NCI-H1436 (cell line): ENCODE measurements at places on chromosomes 4 and X.
A peak's percentile ranks its signal among the peaks of the same experiment; 100 is the strongest.

DNA sequence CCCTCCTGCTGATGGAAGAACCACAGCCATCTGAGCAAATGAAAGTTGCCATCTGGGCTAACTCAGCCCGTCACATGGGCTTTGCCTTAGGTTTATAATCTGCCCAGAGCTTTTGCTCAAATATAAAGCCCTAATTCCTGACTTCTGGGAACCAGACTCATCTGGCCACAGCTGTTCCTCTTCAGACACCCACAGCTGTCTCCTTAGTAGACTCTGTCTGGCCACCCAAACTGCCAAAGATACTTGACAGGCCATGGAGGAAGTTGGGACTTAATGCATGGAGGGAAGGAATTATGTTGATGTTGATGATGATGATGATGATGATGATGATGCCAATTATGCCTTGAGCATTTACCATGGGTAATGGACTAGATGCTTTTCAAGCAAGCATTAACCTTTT, 8.0 kb downstream of the LGI2 start:
- no peak for DNase-seq

- no peak for DNase-seq
Observed at GRCh38 chrX:105117621-105118020, 102.9 kb downstream of the TEX13A start.

- DNase-seq, result no peak
Observed at GRCh38 chrX:5802391-5802790, 426.3 kb downstream of the NLGN4X start.

- DNase-seq, result no peak
Observed at GRCh38 chr4:7540654-7541413, 106.1 kb upstream of the PSAPL1 start.

- DNase-seq, result no peak
Observed at GRCh38 chrX:105098201-105098600, 122.3 kb downstream of the TEX13A start.

- no peak for DNase-seq
Observed at GRCh38 chr4:46878641-46879040, 30.4 kb downstream of the COX7B2 start.

DNA sequence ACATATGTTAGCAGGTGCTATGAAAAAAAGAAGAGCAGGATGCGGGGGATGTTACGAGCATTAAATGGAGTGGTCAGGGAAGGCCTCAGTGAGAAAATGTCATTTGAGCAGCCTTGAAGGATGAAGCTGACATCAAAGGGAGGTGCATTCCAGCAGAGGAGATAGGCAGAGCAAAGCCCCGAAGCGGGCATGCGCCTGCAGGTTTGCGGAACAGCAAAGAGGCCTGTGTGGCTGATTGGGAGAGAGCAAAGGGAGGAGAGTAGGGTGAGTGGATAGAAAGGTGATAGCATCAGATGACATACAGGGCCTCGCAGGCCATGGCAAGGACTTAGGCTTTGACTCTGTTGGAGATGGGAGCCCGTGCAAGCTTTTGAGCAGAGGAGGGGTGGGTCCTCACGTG, 95.4 kb upstream of the GPR50 start:
- DNase-seq, result no peak

DNA sequence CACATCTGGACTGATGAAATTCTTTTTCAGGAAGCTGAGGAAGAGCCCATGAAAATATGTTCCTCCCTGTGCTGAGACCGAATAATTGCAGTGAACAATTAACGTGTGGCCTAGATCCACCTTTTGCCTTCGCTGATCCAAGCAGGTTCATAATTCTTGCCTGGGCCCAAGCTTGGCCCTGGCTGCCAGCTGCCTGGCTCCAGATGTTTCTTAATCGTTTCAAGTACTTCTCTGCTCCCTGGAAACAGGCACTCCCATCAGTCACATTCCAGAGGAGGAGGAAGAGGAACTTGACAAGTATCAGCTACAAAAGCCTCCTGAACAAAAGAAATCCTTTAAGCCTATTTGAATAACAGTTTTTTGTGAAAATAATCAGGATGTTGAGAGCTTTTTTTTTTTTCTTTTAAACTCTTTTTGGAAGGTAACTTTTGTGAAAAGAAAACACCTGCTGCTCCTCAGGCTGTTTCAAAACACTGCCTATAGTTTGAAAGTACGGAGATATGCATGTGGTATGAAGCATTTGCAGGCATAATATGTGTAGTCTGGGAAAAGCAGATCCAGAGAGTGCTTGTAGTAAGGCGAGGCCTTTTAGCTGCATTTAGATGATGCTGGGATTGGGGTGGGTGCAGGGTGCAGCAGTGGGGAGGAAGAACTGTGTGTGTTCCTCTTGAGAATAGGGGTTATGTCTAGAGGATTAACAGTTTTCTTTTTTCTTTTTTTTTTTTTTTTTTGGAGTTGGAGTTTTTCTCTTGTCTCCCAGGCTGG, 154.4 kb downstream of the PTTG2 start:
- no peak for DNase-seq

DNA sequence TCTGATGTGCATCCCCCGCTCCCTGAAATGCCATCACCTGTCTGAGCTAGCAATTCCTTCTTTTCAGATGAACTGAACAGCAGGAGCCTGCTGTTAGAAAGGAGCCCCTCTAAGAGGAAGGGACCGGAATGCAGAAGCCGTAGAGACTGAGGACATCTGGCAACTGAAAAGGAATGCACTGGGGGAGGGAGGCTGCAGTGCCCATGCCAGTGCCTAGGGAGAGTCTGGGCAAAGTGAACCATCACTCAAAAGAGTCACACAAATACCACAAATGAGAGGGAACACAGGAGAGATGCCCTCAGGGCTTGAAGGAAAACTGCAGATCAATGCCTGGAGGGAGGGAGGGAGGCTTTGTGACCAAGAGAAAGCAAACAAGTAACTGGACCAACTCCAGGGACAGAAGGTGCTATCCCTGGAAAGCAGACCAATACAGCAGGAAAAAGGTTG, 93.9 kb upstream of the CBR4 start:
- no peak for DNase-seq

- no peak for DNase-seq
Observed at GRCh38 chrX:41435708-41436107, 11.4 kb upstream of the NYX start.

GRCh38 chrX:7690842-7691241, 152.1 kb upstream of the VCX start:
- no peak for DNase-seq

- peak; percentile 93 for DNase-seq
Observed at GRCh38 chr4:138242076-138242833, at the start of gene SLC7A11. TSS of gene SLC7A11 (minus strand) at chr4:138242349. CDS start at chr4:138242069, 280 bp downstream.

DNA sequence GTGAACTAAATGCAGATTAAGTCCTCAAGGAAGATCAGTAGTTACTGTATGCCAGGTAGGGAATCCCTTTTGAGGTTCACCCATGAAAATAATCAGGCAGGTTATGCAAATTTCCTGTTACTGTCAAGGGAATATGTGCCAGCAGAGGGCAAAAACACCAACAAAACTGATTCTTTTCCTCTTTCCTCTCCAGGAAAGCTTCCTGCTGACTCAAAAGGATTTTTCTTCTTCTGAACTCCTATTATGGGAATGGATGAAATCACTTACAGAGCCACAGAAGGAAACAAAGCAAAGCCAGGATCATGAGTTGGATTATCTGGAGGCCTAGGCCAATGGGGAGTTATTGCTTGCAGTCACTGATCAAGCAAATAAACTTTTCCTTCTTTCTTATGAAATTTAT, 49.7 kb downstream of the TMPRSS11F start:
- no peak for DNase-seq
